ENCODE measurements at places on chromosomes 1 and 21.
A peak's percentile ranks its signal among the peaks of the same experiment; 100 is the strongest.

DNA sequence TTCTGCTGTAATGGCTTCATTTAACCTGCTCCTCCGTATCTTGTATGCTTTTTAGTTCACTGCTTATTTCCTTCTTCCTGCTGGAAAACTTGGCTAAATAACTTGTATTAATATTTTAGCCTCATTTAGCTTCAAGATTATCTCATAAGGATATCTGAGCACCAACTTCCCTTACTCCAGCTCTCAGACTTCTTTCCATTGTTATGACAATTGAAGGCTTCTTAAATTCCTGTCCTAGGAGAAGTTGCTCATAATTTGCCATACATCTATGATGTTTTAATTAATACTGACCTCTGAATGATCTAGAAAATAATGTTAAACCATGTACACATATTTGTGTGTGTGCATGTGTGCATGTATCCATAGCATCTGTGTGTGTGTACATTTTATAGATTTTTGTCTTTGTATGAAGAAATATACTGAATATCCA lies 1524.4 kb upstream of the TPTE start:
- DNase-seq: no peak

DNA sequence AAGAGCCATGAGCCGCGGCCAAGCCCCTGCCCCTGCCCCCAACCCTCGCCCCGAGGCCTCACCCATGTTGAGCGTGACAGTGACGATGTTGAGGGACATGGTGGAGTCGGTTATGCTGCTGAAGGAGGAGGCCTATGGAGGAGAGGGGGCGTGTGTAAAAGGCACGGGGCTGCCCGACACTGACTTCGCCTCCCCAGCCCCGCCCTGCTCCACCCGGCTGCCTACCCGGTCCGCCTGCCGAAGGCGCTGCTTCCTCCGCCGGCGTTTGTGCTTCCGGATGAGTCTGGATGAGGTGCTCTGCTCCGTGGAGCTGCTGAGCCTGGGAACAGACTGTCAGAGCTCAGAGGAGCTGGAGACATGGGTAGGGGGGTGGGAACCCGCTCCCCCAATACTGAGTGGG lies 9.0 kb downstream of the DVL1 start:
- DNase-seq: no peak

DNA sequence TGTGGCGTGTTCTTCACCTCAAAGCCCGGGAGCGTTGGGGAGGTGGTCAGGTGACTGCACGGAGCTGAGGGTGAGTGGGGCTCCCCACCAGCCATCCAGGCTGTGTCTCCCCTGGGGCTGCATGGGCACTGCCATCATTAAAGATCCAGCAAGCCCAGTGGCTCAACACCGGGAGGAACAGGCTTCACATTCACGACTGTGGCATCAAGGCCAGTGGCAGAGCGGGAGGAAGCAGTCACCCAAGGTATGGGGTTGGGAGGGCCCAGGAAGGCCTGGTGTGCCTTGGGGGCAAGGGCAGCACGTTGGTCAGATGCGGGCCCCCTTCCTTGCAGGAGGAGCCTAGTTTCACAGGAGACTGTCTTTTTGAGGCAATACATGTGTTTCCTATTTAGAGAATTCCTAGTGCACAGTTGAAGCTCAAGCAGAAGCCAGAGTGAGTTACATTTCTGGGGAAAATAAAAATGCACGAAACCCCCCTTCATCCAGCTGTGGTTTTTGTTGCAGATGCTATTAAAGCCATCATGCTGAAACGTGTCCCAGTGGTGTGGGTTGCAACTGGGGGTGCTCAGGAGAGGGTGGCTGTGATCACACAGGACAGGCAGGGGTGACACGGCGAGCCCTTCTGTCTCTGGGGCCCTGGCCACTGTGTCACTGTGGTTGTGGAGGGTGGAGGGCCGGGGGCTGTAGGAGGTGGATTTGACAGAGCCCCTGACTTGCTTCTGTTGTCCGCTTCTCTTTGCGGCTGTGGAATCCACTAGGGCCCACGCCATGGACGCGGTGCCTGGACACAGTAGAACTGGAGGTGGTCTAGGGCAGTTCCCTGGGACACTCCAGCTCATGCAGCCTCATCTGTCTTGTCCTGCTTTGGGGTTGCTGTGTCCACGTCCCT lies 34.1 kb downstream of the SNAP47 start:
- no peak for DNase-seq

GRCh38 chr1:200115532-200115931 lies 88.0 kb downstream of the NR5A2 start:
- no peak for DNase-seq

GRCh38 chr1:87292684-87293493 lies 35.8 kb upstream of the LMO4 start:
- DNase-seq: peak; percentile 70

- DNase-seq: no peak
Measured at GRCh38 chr1:12402842-12403241, 173.0 kb downstream of the VPS13D start.

DNA sequence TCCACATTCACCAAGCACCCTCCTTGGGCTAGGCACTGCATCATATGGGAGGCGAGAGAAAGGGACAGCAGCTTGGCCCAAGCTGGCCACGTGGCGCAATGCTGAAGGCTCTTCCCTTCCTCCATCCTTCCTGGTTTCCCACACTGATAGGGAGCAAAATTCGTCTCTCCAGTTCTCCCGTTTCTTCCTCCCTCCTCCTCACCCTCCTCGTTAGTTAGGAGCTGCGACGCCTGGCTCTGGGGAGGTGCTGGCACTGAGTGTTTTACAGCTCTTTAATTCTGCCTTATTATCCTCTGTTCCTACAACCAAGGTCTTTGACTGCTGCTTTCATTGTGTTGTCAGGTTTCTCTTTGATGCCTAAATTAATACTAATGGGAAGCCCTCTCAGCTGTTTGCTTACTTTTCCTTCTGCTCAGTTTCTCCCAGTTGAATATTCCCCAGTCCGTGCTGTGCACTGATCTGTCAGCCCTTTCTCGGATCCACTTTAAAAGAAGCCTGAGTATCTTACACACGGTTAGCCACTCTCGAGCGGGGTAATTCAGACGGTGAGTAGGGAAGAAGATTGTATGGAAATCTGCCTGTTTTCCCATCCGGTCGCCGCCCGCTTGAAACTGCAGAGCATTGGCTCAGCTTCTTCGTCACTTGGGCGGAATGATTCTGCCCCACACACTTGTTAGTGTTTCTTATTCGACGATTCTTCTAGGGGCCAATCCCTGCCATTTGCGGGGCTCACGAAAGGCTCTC lies 56.2 kb upstream of the SMYD2 start:
- DNase-seq: no peak

DNA sequence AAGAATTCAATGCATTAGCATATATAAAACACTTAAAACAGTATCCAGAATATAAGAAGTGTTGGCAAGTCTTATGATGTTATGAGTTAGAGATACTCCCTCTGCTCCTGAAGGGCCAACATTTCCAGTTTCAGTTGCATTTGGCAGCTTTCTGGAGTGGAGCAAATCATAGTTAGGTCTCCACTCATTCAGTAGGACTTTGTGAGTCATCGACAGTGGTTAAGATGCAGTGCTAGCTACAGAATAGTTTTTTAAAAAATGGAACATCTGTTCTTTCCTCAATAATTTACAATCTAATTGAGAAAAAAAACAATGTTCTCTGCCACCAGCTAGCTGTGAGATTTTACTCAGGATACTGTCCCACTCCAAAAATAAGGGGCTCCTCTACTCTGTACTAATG lies 389.1 kb downstream of the HLX start:
- DNase-seq: no peak

DNA sequence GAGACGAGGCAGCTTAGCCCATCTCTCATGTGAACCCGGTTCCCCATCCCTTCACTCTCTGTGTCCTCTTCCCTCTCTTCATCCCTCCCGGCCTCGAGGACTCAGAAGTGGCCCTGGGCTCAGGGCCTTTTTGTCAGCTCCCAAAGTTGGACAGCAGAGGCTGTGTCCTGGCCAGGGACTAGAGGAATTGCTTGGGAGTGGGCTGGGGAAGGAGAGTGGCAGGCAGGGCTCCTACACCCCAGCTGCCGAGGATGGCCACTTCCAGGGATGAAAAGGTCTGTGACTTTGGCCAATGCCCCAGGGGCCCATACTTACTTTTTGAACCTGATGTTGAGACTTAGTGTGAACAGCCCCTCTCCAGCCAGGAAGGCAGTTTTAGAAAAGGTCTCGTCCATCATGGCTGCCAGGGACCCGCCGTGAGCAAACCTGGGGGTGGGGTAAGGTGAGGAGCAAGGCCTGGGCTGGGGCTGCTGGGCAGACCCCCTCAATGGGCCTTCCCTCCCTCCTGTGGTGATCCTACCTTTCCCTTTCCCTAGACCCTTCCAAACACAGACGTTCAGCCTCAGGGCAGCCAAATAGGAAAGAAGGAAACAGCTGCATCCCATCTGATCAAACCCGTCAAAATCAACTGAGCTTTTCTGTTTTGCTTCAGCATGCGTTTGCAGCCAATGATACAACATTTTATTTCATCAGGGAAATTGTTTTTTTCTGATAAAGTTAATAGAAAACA lies 5.5 kb downstream of the THEM5 start:
- no peak for DNase-seq

DNA sequence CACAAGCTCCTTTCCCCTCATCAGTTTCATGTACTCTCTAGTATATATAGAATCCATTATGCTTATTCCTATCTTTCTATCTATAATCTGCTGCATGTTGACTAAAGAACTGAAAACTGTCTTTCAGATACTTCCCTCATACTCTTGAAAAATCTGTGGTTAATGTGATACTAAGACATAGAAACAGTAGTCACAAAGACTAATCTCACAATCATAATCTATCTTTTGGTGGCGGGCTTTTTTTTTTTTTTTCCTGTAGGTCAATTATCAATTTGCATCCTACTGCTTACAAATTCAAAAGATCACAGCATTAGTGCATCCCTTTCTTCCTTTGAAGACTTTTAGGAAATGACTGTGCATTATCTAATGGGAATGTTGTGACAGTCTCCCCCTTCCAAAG lies 4.7 kb downstream of the UBR4 start:
- DNase-seq: no peak

GRCh38 chr1:199279872-199280645 lies 641.2 kb downstream of the PTPRC start:
- DNase-seq: no peak

- peak; percentile 93 for DNase-seq
Measured at GRCh38 chr1:24847995-24848881, 81.8 kb downstream of the RUNX3 start.

DNA sequence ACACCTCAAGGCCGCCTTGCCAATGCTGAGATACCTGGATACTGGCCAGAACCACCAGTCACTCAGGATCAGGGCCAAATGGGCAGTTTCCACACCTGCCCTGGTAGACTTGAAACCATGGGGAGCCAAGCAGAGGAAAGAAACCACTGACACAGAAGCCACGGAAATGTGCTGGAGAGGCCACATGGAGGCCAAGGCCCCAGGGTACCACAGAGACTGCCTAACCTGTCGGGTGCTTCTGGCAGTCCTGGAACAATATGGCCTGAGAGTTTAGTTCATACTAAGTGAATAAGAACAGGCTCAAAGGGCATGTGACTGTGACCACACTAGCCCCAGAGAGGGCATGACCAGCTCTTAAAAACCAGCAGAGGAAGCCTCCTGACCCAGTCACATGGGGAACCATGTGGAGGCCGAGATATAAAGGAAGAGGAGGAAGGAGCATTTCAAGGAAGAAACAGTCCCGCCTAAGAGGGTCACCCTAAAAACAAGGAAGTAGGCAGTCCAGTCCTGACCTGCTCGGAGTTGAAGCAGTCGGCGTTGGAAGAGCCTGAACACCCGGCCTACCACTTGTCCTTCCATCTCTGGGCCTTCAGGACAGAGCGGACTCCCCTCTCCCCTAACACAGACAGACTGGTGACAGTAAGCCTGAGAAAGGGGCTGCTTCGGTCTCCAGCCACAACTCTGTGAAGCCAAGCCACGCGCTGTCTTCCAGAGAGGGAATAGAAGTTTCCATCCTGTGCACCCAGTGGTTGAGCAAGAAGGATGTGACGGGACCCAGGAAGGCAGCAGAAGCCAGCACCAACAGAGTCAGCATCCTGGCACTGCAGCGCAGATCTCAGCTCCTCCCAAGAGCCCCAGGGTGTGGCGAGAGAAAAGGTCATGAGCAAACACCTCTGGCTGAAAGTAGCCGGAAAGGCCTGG lies at the start of gene DENND2D:
Gene DENND2D, minus strand, starts transcription at position 766 of the 921 bp plus-strand sequence. Its CDS starts 187 bp downstream, at position 579.
- peak; percentile 78 for DNase-seq

DNA sequence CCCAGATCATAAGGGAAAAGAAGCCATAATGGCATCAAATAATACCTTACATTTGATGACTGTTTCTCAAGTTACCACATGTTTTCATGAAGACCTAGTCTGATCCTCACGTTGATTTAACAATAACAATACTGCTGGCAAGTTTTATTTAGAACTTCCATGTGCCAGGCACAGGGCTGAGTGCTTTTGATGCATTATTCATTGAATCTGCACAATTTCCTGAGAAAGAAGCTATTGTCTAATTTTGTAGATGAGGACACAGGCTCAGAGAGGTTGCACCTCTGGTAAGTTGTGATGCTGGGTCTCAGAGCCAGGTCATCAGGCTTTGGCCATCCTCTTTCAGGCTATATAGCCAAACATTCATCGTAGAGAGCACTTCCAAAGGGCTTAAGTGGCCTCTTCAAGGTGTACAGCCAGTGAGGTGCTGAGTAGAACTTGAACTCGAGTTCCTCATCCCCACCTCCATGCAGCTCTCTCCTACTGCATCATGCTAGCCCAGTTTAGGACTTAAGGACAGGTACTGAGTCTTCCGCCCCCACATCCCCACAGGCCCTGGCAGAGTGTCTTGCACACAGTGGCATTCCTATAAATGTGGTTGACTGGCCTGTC lies 8.3 kb upstream of the PEF1 start:
- no peak for DNase-seq

- no peak for DNase-seq
Measured at GRCh38 chr1:156711011-156711817, 5.8 kb upstream of the CRABP2 start.

GRCh38 chr1:231757101-231757404 lies 130.5 kb downstream of the DISC1 start:
- DNase-seq: no peak

DNA sequence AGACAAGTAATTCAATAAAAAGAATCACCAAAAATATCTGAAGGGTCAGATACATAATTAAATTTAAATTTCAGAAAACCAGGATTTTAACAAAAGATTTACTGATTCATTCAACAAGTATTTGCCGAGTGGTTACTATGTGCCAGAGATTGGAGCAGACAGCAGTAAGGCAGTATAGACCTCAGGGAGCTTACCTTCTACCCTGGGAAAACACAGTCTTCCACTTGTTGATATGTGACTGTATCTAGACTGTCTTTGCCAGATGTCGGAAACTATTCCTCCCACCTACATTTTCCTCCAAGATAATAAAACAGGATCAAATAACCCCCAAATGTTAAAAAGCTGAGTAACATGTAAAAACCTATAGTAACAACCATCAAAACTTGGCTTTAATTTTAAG lies 6.2 kb downstream of the HNRNPR start:
- no peak for DNase-seq

- DNase-seq: no peak
Measured at GRCh38 chr21:16842696-16843035, 670.2 kb upstream of the CXADR start.

- DNase-seq: no peak
Measured at GRCh38 chr1:156804572-156805243, 11.9 kb downstream of the SH2D2A start.

- DNase-seq: no peak
Measured at GRCh38 chr1:2070016-2070415, 19.8 kb downstream of the PRKCZ start.

All from mucosa of gallbladder (tissue), 1 donor.